Posterior vena cava (tissue), 2 donors: ENCODE measurements at places on chromosomes 13 and 19. TPM values are rescaled to one million over a fixed set of nuclear protein-coding genes. Genes with fewer than 3 reads are reported as not detected.

GAPDHS gene
- total RNA-seq = not detected

ZNF468 gene
- 9.8 TPM for total RNA-seq

THSD1 gene
- total RNA-seq = 7.9 TPM

SLC10A2 gene
- total RNA-seq = not detected

GARIN5B gene
- not detected for total RNA-seq
